HS-5 (cell line): ENCODE measurements at places on chromosomes 2 and 18.

DNA sequence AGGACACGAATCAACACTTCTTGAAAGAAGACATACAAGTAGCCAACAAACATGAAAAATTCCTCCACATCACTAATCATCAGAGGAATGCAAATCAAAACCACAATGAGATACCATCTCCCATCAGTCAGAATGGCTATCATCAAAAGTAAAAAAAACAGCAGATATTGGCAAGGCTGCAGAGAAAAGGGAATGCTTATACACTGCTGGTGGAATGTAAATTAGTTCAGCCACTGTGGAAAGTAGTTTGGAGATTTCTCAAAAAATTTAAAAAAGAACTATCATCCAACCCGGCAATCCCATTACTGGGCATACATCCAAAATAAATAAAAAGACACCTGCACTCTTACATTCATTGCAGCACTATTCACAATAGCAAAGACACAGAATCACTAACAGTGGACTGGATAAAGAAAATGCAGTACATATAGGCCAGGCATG lies 78.7 kb downstream of the GRB14 start:
- DNase-seq = peak; percentile 60

DNA sequence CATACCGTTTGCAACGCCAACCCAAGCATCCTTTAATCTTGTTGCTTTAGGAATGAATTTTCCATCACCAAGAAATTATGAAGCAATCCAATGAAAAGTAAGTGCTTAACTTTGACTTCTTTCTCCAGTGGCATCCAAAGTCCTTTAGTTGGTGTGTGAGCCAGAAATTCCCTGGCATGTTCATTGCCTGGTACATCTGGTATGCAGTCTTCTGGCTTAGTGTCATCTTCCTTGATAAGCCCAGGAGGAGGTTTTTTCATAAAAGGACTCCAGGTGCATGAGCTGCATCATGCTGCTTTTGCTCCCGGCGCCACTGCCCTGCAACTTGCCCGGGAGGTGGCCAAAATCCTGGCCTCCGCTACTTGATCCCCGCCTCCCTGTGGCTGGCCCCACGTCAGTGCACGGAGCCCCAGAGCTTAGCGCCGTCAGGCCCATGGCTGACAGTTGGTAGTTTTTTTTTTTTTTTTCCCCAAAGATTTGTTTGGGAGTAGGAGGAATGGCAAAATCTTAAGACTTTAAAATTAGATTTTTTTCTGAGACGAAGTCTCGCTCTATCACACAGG lies 58.7 kb downstream of the PUM2 start:
- no peak for DNase-seq

GRCh38 chr18:61572871-61573270 lies 239.6 kb downstream of the CDH20 start:
- DNase-seq = no peak

GRCh38 chr2:86002375-86002774 lies 103.3 kb downstream of the POLR1A start:
- no peak for DNase-seq

- no peak for DNase-seq
Observed at GRCh38 chr2:192126912-192127311, 67.8 kb downstream of the TMEFF2 start.

- no peak for DNase-seq
Observed at GRCh38 chr2:241865416-241865956, 4.0 kb upstream of the RTP5 start.

DNA sequence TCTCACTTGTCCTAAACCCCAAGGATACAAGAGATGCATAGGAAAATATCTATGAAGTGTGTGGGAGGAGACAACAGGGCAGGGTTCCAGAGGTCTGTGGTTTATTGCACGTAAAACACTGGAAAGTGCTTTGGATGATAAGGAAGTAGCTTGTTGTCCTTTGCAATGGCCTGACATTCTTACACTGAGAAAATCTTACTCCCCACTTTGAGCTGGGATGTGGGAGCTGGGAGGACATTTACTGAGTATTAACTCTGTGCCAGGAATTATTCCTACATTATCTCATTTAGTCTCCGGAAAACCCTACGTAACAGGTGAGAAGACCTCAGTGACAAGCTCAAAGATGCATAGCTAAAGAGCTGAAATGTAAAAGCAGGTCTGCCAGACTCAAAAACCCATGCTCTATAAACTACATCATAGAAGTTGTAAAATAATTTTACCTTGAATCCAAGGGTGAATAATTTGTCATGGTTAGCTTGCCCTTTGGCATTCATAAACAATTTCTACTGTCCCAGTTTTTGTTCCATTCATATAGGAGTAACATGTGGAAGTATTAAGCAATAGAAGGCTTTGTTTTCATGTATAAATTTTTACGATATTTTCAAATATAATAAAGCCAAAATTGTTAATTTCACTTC lies 9.2 kb upstream of the GALNT3 start:
- no peak for DNase-seq

DNA sequence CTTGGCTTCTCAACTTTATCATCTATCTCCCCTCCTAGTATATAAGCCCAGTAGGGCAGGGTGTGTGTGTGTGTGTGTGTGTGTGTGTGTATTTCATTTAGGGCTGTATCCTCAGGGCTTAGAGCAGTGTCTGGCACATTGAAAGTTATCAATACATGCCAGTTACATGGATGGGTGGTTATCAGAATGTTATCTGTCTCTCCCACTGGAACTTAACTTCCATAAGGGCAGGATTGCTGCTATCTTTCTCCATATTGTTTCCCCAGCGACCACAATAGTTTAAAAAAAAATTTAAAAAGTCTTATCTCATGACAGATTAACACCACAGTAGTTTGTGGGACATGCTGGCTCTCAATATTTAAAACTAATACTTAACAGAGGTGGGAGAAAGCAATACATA lies 488.9 kb downstream of the PLCL1 start:
- no peak for DNase-seq

DNA sequence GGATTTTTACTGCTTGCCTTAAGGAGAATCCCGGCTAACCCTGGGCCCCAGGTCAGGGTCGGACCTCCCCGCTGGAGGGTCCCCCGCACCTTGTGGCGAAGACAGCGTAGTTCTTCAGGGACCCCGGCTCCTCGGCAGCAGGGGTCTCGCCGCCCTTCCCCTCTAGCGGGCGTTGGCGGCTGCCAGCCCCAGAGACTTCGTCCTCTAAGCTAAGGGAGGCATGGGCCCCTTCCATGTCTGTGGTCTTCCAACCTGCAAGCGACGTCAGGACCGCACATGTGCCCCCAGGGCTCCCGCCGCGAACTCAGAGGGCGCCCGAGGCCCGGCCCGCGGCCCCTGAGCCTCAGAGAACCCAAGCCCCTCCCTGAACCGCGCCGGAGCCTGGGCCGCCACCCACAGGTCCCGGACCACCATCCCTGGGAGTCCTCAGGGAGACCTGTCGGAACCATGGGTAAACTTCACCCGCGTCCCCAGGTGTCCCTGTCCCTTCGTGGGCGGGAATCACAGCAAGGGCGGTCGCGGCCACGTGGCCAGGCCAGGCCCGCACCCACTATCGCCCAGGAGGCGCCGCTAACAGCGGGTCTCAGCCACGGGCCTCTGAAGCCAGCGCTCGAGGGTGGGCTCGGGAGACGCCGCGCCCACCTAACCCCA lies 562 bp downstream of the ANKMY1 start:
- no peak for DNase-seq

DNA sequence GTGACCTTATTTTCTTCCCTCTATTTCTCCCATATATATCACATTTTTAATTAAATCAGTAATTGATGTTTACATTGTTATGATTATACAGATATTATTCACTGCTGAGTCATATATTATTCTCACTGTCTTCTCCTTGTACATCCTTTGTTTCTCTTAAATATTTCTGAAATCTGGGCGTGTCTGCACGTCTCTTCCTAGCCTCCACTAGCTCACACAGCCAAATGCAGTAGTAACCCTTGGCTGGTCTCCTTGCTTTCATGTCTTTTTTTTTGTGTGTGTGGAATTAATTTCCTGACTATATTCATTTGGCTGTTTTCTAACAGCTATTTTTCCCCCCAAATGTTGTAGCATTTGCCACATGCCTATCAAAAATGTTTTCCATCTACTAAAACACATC lies 15.8 kb downstream of the CCNYL1 start:
- DNase-seq = no peak

DNA sequence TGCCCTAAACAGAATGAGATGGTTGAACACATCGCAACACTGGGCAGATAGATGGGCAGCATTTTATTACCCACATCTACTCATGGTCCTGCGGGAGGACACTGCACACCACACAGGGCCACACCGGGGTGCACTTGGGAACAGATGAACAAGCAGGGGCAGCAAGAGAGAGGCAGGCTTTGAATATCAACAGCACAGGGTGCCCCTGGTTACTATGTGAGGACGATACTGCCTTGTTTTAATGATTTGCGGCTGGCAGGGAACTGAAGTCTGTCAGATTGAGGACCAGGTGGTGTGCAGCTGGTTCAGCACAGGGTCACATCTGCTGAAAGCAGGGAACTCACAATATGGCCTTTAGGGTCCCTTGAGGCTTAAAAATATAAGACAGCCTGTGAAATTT lies 195.7 kb downstream of the PIEZO2 start:
- no peak for DNase-seq

GRCh38 chr18:48227206-48227605 lies 182.0 kb downstream of the ZBTB7C start:
- no peak for DNase-seq

GRCh38 chr2:217846321-217846743 lies 156.5 kb downstream of the TNS1 start:
- no peak for DNase-seq

DNA sequence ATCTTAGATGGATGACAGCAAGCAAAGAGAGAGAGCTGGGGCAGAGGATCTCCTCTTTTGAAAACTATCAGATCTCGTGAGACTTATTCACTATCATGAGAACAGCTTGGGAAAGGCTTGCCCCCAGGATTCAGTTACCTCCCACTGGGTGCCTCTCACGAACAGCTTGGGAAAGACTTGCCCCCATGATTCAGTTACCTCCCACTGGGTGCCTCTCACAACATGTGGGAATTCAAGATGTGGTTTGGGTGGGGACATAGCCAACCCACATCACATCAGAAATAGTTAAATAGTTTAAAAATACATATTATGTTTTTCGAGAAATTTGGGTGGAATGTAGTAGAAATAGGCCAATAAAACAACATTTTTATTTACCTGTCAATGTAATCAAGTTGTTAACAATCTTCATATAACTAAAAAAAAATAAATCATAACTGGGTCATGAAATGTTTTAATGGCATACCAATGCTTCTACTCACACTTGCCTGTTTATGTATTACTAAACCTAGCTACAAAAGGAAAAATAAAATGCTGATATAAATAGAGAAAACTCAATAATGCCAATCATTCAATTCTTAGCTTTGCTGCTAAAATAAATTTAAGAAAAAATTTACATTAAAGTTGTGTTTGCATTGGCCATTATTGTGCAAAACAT lies 608.9 kb downstream of the SUCLG1 start:
- peak; percentile 60 for DNase-seq

- DNase-seq = no peak
Observed at GRCh38 chr18:63439334-63439733, 17.1 kb upstream of the VPS4B start.

DNA sequence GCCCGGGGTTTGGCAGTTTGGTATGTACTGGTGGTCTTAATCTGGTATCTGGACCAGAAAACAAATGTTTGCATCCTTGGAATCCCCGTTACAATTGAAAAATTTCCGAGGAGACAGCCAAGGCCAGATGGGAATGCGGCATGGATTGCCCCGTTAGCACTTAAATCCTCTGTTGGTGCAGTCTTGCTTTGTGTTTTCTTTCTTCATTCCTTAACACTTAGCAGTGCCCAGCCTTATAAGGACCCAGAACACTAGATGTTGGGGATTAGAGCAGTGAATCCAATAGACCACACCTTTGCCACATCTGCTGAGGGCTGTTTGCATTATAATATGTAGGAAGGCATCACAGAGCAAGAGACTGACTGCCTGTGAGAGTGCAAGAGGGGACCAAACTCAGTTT lies 12.8 kb upstream of the ZNF532 start:
- DNase-seq = no peak

- DNase-seq = no peak
Observed at GRCh38 chr2:10716581-10716980, 4.8 kb upstream of the ATP6V1C2 start.

GRCh38 chr2:189528617-189529016 lies 52.0 kb downstream of the SLC40A1 start:
- no peak for DNase-seq

- DNase-seq = no peak
Observed at GRCh38 chr18:23617412-23618014, 31.2 kb upstream of the NPC1 start.

- DNase-seq = no peak
Observed at GRCh38 chr2:10398496-10398895, 49.6 kb downstream of the ODC1 start.

DNA sequence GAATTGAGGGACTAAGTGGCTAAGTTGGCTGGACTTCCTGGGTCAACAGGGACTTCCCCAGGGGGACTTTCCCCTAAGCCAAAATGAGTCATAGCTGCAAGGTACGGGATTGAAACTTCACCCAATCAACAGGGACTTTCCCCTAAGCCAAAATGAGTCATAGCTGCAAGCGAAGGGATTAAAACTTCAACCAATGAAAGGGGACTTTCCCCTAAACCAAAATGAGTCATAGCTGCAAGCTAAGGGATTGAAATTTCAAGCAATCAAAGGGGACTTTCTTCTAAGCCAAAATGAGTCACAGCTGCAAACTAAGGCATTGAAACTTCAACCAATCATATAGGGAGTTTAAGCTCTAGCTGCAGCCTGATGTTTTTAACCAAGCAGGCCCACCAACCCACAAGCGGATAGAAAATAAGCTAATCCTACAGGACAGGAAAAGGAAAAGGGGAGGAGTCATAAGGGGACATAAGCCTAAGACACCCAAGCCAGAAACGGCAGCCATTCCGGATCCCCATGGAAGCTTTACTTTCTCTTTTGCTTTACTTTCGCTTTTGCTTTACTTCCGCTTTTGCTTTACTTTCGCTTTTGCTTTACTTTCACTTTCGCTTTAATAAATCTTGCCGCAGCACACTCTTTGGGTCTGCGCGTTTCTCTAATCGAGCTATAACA lies 1375.4 kb upstream of the CELF4 start:
- peak; percentile 66 for DNase-seq

DNA sequence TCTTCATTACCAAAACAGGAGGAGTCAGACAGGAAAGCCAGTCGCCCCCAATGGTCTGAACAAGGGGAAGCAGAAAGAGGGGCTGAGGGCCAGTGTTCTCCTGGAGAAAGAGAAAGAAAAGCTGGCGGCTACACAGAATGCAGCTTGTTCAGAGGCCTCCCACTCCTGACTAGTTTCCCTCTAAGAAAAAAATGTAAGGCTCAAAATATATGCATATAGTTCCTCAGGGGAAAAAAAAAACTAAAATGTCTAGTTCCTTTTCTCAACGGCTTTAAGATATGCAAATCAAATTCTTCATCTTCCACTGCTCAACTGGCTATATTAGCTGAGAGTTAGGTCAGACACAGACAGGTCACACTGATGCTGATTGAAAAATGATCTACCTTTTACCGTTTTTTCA lies 18.6 kb downstream of the MBOAT2 start:
- DNase-seq = no peak

GRCh38 chr2:201559067-201559710 lies 84.1 kb downstream of the TMEM237 start:
- DNase-seq = no peak

- DNase-seq = no peak
Observed at GRCh38 chr2:226169751-226170581, 629.7 kb downstream of the IRS1 start.
